Naive B cell (primary cell): ENCODE measurements at places on chromosomes 2 and 18.

GRCh38 chr18:9827211-9827792 lies 58.5 kb upstream of the TXNDC2 start:
- peaks cover 6% of the 10 kb centered on the region for H3K4me1 ChIP-seq
- H3K36me3 ChIP-seq, result peaks cover 4% of the 10 kb centered on the region
- no peak overlapping the region for H3K27ac ChIP-seq
- no peak for DNase-seq

- DNase-seq, result no peak
- no peaks in the 10 kb centered on the region for H3K4me1 ChIP-seq
- no peak overlapping the region for H3K27ac ChIP-seq
- no peaks in the 10 kb centered on the region for H3K27me3 ChIP-seq
- H3K4me3 ChIP-seq, result no peak overlapping the region
Measured at GRCh38 chr2:191351298-191351697, 106.1 kb downstream of the MYO1B start.

DNA sequence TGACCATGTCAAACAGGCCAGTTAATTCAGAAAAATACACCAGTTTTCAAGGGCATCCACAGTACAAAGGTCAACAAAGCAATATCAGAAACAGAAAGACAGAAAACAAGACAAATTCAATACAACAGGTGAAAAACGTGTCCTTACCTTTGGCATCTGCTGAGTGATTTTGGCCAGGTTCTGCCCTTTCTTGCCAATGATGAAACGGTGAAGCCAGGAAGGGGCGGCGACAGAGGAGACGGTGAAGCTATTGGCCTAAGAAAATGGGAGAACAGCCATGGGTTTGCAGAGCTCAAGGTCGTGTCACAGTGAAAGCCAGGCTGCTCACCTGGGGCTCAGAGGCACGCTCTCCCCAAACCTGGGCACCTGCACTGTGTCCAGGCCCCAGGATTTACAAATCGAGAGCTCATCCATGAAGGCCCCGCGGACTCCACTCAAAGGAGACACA lies 60.5 kb downstream of the HDLBP start:
- peaks cover 31% of the 10 kb centered on the region for H3K36me3 ChIP-seq
- H3K4me1 ChIP-seq, result peaks cover 2% of the 10 kb centered on the region
- no peak overlapping the region for H3K4me3 ChIP-seq
- H3K27ac ChIP-seq, result no peak overlapping the region
- H3K27me3 ChIP-seq, result no peaks in the 10 kb centered on the region

GRCh38 chr2:176595986-176596385 lies 326.7 kb downstream of the MTX2 start:
- H3K36me3 ChIP-seq, result no peaks in the 10 kb centered on the region
- H3K27ac ChIP-seq, result no peak overlapping the region
- no peaks in the 10 kb centered on the region for H3K4me1 ChIP-seq
- no peak for DNase-seq
- no peak overlapping the region for H3K4me3 ChIP-seq
- H3K27me3 ChIP-seq, result peaks cover 42% of the 10 kb centered on the region

GRCh38 chr2:628651-629050 lies 48.6 kb downstream of the TMEM18 start:
- H3K27ac ChIP-seq, result no peak overlapping the region
- no peaks in the 10 kb centered on the region for H3K4me1 ChIP-seq
- no peak for DNase-seq
- peaks cover 28% of the 10 kb centered on the region for H3K27me3 ChIP-seq
